ENCODE measurements at places on chromosomes 7 and 10. TPM values are rescaled to one million over a fixed set of nuclear protein-coding genes. Genes with fewer than 3 reads are reported as not detected.

DNA sequence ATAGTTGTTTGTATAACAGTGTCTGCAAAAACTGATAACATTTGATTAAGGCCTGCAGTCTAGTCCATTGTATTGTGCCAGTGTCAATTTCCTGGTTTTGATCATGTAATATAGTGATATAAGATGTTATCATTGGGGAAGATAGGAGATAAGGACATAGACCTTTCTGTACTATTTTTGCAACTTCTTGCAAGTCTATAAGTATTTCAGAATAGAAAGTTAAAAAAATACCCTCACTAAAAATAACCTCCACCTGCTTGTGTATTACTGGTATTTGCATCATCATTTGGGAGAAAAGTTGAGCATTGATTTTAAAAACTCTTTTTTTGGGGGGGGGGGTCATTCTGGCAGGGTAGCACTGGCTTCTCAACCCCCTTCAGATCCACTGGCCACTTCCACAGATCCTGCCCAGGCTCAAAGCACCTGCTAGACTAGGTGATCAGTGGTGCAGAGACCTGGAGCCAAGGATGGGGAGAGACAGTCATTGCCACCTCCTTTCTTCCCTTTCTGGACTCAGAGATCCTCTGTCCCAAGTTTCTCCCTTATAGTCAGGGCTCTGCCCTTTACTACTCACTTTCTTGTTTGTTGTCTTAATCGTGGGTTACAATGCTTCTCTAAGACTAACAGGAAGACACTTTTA, 103.0 kb downstream of the RBM20 start:
- DNase-seq, result no peak

GRCh38 chr7:91636129-91636724, 244.3 kb downstream of the MTERF1 start:
- no peak for DNase-seq

DNA sequence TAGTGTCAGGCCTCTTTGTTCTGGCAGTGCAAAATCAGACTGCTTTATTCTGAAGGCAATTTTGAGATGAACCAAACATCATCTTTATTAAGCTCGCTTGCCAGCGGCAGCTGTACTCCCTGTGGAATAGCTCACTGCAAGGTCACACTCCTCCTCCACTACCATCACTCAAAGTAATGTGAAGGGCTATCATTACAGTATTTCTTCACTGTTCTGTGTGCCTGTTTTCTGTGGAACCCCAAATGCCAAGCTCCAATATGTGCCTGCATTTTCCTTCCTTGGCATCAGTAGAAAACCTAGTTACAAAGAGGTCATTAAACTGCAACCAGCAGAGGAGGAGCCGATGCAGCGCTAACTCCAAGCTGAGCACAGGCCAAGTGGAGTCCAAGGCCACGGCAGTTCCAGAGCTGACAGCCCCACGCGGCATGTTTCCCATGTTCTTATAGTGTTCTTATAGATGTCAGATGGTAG, 21.4 kb downstream of the BCCIP start:
- no peak for DNase-seq

- no peak for DNase-seq
Observed at GRCh38 chr10:96858706-96859050, 26.6 kb downstream of the LCOR start.

- DNase-seq, result no peak
Observed at GRCh38 chr10:79142064-79142491, 73.3 kb downstream of the ZMIZ1 start.

DNA sequence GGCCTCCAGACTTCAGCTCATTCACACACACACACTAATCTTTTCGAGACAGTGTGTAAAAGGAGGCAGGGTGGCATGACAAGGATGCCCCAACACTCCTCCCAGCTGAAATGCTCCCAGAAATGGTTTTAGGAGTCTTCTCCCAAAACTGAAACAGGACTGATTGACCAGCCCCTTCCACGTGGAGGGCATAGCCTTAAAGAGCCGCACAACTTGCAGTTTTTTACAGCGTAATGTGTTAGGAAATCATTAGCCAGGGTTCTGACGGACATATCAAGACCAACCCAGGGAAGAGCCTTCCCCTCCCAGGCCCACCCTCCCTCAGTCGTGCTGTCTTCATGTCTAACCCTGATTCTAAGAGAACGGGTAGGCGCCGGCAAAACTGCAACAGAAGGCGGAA, 224.6 kb downstream of the TNS3 start:
- no peak for DNase-seq

- no peak for DNase-seq
Observed at GRCh38 chr10:111705021-111705420, 478.5 kb downstream of the GPAM start.

DNA sequence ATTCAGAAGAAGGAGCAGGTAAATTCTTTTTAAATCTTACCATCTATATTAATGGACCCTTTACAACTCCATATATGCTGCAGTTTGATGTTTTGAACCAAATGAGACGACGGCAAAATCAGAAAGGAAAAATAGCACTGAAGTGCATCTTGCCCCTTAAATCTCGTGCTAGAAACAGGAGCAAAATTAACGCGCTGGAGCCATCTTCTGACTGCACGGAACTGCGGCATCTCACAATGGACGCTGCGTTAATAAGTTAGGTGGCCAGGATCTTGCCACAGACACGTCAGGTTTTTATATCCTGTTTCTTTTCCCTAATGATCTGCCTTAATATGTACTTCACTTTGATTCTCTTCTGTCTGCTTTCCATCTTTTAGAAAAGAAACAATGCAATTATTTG, 354.5 kb downstream of the TFEC start:
- no peak for DNase-seq

GRCh38 chr7:22962775-22963350, 51.1 kb downstream of the HYCC1 start:
- no peak for DNase-seq

DNA sequence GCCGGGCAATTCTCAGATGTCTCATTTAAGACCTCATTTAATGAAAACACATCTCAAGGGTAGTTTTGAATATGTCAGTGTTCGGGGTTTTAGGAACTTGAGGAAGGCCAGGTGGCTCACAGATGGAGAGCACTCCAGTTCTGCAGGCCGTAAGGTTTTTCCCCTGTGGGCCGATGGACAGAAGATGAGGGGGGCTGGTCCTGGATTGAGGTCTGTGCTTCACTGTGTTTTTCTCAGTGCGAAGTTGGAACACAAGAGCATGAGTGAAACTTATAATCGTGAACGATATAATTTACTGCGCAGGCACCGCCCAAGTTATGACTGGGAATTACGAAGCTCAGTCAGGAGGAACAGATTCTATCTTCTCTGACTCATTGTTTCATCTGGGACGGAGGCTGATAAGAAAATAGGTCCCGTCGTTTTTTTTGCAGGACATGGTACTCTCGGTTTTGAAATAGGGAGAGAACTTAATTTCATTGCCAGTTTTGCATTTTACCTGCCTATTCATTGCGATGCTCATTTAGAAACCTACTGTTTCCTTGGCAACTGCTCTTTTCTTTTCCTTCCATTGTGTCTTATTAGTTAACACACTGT, 591.0 kb upstream of the PFKP start:
- no peak for DNase-seq

GRCh38 chr7:134835463-134835823, 56.0 kb downstream of the CALD1 start:
- no peak for DNase-seq

DNA sequence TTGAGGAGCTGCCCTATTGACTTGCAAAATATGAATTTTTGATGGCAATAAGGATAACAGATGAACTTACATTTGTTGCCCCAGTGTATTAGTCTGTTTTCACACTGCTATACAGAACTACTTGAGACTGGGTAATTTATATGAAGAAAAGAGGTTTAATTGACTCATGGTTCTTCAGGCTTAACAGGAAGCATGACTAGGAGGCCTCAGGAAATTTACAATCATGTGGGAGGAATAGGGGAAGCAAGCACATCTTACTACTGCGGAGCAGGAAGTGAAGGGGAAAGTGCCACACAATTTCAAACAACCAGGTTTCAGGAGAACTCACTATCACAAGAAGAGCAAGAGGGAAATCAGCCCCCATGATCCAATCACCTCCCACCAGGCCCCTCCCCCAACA, 57.9 kb downstream of the ZNF22 start:
- DNase-seq, result no peak

DNA sequence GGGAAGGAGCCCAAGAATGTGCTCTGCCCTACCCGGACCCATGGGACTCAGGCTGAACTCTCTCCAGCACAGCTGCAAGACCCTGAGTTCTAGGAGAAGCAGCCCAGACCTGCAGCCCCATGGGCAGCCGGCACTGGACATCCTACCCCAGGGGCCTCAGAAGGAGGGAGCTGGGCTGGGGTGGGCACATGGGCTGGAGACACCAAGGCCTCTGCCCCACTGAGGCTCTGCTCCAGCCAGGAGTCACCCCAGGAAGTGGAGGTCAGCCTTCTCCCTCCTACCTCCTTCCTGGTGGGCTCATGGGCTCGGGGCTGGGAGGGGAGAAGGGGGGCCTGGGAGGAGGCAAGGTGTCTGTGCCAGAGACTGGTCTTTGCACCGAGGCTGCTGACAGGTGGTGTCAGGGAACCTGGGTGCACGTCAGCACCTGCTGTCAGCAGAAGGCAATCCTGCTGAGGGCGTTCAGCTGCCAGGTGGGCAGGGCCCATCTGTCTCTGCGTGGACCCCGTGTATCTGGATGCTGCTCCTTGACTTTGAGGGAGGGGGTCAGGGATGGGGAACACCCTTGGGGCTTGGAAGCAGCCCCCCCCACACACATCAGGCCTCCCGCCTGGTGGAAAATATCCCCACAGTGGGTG, 95.2 kb downstream of the PDGFA start:
- peak; percentile 66 for DNase-seq

- no peak for DNase-seq
Observed at GRCh38 chr10:79112881-79113431, 44.2 kb downstream of the ZMIZ1 start.

Gene AKR1C4
- not detected for total RNA-seq

Gene MBL2
- total RNA-seq, result not detected

Gene CHCHD3
- 169 TPM for total RNA-seq

Gene TMEM243
- total RNA-seq, result 5.9 TPM

Gene NPY4R2
- total RNA-seq, result not detected

Gene CREB5
- 4.8 TPM for total RNA-seq

Gene C10orf105
- 0.05 TPM for total RNA-seq

Gene BMS1
- total RNA-seq, result 15.0 TPM
